ENCODE measurements at places on chromosomes 3 and 15.

GRCh38 chr3:150612494-150612893 is 9.4 kb downstream of the SELENOT start:
- DNase-seq: no peak

DNA sequence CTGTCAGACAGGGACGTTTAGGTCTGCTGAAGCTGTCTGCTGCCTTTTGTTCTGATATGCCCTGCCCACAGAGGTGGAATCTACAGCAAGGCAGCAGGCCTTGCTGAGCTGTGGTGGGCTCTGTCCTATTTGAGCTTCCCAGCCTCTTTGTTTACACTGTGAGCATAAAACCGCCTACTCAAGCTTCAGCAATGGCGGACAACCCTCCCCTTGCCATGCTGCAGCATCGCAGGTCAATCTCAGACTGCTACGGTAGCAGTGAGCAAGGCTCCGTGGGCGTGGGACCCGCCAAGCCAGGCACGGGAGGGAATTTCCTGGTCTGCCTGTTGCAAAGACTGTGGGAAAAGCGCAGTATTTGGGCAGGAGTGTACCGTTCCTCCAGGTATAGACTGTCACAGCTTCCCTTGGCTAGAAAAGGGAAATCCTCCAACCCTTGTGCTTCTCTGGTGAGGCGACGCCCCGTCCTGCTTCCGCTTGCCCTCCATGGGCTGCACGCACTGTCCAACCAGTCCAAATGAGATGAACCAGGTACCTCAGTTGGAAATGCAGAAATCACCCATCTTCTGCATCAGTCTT is 71.4 kb downstream of the SPSB4 start:
- DNase-seq: no peak

DNA sequence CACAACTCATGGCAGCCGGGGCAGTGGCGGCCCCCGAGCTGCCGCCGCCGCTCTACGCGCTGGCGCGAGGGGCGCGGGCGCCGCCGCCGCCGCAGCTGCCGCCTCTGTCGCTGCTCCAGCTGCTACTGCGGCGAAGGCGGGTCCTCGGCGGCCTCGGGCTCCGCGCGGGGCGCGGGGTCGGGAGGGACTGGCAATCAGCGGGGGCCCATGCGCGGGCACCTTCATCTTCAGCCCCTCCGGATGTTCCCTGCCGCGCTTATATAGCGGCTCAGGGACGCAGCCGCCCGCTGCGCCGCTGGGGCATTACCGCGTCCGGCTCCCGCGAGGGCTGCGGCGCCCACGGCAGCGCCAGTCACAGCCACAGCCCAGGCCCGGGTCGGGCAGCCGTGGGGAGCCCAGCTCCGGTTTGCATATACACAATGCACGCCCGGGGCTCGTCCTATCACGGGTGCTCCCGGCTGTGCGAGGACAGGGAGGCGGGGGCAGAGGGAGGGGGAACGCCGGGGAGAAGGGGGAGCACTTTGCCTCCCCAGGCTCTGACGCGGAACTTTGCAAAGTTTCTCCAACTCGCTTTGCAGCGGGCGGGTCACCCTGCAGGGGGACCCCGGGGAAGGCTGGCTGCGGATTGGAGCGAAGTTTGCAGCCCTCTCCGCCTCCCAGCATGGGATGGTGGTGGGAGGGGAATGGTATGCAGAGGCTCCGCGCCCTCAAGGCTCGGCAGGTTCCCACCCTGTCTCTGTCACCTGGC is at the start of gene VGLL3:
TSS of gene VGLL3 (minus strand) at position 416 of the 748 bp plus-strand sequence. CDS start at position 10, 406 bp downstream.
- no peak for DNase-seq

GRCh38 chr3:12046406-12046805 is 42.2 kb downstream of the SYN2 start:
- no peak for DNase-seq

DNA sequence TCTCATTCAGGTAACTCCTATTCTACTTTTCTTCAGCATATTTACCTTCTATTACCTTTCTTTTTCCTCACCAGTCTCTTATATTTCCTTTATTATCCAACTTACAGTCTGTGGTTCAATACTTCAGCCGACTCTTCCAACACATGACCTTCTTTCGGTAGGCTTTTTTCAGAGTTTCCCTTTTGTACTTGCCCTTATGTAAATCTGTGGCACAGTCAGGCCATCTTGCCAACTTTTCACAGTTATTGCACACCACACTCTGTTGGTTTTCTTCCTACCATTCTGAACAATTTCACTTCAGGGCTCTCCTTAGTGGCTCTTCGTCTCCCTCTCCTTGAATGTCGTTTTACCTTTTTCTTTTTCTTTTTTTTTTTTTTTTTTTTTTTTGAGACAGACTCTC is 427.8 kb downstream of the LPP start:
- no peak for DNase-seq

GRCh38 chr3:161339517-161340500 is 31.5 kb downstream of the SPTSSB start:
- DNase-seq: no peak
